NCI-H187 (cell line): ENCODE measurements at places on chromosomes 13 and 19.

GRCh38 chr19:41863209-41863931 lies 3.3 kb downstream of the RPS19 start:
- no peak for DNase-seq

GRCh38 chr19:9130965-9131364 lies 4.2 kb upstream of the OR7G3 start:
- DNase-seq: no peak

DNA sequence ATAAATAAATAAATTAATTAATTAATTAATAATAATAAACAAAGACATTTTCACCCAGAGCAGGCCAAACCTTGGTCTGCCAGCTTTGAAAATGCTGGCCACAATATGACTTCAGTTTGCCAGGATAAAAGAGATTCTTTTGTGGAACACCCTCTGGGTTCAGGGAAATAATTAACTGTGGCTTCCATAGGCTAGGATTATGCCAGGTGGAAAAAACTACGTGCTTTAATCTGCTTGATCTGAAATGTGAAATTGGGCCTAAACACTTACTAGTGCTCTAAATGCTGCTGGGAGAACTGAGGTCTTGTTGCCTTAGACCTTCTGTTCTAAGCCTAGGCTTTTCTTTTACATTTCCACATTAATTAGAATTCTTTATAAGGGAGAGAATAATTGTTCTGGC lies 650.0 kb downstream of the DIAPH3 start:
- no peak for DNase-seq

DNA sequence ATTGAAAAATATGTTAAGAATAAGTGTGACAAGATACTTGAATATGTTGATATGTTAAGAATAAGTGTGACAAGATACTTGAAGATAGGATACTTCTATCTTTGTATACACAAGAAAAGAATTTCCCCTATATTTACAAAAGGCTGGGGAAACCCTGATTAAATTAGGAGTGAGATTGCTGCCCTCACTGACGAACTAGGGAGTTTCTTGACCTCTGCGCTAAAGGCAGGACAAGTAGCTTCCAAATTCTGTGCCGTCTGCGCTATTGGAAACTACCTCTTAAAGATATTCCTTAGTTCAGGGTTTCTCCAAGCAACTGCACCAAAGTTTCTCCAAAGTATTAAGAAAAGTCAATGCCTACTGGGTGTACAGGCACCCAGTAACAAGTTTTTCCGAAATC lies 730 bp downstream of the ZNF260 start:
- DNase-seq: no peak

- DNase-seq: no peak
Observed at GRCh38 chr13:80160110-80160509, 180.8 kb downstream of the SPRY2 start.

DNA sequence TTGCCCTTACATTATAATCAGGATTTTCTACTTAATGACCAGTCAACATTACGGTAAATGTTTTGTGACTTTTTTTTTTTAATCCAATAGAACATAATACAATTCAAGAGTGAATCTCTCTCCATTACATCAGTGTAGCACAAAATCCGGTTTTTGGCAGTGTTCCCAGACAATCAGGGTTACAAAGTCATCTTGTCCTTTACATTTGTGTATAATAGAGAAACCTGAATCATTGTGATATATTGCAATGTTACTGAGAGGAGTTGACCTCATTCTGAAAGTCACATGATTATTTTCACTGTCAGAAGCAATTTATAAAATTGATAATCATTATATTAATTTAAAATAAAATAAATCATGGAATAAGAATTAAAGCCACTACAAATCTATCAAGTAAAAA lies 1346.0 kb upstream of the SPRY2 start:
- DNase-seq: no peak

GRCh38 chr19:13150931-13151604 lies 857 bp downstream of the IER2 start:
- DNase-seq: no peak
